ENCODE measurements at places on chromosomes 5 and 9.

- DNase-seq, result no peak
These were observed 7.7 kb upstream of the NPM1 start for GRCh38 chr5:171379961-171380360.

GRCh38 chr9:86580688-86581087 is 226.5 kb upstream of the TUT7 start:
- peak; percentile 17 for DNase-seq

- no peak for DNase-seq
These were observed 68.6 kb upstream of the IL17B start for GRCh38 chr5:149447373-149448367.

- no peak for DNase-seq
These were observed 28.4 kb downstream of the SKP1 start for GRCh38 chr5:134148316-134148715.

DNA sequence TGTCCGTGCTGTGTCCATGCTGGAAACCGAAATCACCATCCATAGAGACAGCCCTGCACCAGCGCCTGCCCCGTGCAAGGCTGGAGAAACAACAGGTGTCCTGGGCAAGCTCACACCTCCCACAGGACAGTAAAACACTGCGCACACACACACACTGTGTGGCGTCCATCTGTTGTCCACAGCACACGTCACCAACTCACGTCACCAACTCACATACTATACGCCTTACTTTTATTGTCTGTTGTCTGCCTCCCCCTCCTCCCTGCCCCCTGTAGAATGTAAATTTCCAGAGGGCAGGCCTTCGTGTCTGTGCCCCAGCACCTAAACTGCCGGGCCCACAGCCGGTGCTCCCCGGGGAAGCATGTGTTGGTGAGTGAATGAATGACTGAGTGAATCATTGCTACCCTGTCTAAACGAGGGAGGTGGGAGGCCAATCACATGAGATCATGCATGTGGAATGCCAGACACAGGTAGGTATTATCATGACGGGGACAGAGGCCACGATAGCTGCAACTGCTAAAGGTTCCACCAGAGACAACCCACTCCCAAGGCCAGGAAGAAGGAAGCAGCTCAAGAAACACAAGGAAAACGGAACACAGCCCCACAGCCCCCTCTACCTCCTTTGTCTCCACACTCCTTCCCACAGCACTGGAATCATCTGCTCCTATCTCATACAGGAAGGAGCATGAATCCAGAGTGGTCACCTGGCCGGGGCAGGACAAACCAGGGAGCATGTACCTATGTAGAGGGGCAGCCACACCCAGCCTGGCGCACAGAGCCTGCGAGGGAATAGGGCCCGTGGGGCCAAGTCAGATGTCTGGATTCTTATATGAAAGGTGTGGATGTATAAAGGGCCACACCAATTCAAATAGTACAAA is 41.9 kb downstream of the STK10 start:
- DNase-seq, result no peak

DNA sequence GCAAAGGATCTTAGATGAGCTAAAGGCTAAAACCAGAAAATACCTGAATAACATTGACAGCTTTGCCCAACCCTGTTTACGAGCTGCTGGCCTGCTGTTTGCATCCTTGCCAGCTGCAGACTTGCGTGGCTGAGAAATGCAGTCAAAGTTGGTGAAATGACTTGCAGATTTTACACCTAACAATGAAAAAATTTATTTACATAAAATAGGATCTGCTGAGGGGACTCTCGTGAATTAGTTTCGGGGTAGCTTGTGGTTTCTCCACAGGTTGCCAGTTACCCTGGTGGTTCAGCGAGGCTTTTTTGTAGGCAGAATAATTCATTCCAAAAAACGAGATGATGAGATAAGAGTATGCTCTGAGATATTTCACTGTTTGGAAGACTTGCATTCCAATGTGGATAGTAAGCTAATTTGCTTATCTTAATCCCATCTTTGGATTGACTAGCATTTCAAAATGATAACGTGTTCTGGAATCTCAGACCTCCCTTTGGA is 65.7 kb upstream of the FANCC start:
- DNase-seq, result peak; percentile 87

DNA sequence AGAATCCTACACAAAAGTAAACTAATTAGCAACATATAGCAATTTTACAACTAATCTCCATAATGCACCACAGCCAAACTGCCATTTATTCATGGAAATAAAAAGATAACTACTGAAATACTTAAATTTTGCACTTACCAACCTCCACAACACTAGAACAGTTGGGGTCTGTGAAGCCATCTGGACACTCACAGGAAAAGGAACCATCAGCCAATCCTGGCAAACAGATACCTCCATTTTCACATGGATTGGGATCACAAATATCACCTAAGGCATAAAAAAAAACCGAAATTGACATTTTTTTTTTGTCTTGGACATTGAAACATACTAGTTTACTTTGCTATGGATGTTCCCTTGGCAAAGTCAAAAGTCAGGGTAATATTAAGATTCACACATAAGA is 130.7 kb downstream of the EDIL3 start:
- DNase-seq, result no peak
